ENCODE measurements at places on chromosomes 7 and 10.

GRCh38 chr10:21826725-21827124 is 176.8 kb downstream of the DNAJC1 start:
- DNase-seq = no peak

DNA sequence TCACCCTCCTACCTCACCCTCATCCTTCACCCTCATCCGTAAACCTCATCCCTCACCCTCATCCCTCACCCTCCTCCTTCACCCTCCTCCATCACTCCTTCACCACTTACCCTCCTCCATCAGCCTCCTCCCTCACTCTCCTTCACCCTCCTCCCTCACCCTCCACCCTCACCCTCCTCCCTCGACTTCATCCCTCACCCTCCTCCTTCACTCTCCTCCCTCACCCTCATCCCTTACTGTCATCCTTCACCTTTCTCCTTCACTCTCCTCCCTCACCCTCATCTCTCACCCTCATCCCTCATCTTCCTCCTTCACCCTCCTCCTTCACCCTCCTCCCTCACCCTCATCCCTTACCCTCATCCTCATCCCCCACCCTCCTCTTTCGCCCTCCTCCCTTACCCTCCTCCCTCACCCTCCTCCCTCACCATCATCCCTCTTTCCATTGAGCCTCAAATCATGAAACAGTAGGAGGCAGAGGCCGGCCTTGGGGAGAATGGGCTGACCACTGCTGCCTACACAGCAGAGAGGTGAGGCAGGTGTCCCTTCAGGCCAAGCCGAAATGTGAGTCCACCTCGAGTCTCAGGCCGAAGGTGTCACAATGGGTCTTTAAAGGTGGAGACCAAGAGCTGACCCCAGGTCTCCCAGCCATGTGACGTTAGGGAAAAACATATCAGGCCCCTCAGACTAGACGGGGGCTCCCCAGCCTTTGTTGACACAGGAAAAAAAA is 53.0 kb downstream of the PDGFA start:
- no peak for DNase-seq

DNA sequence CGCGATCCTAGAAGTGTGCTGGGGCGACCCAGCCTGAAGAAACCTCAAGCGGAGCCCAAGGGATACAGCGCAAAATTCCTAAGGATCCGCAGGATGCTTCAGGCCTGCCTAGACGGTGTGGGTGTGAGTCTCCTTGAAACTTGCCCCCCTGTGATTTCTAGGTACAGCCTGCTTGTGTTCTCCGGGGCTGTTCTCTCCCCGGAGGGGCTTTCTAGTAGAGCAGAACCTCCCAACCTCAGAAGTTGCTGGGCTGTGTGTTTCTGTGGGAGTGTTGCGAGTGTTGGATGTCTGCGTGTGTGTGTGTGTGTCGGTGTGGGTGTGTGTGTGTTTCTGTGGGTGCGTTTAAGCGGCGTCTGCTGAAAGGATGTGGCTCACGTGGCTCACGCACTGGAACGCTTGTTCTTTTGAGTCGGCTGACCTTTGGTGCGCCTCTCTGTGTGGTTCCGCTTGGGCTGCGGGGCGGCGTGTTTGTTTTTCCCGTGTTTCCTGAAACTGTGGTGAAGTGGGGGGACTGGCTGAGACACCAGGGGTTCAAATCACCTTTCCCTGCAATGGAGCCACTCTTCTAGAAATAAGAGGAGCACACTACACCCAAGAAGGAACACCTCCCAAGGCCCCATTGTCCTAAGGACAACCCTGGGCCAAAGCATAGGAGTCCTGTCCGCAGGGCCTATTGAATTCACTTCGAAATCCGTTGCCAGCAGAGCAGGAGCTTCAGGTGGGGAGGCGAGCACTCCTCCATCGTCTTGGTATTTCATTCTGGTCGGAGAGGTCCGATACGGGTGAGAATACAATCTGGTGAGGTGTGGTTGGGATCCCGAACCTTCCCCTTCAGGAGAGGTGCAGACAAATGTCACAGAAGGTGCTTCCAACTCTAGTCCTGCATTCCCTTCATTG is 25.1 kb upstream of the ZNF273 start:
- DNase-seq = peak; percentile 27

- no peak for DNase-seq
Observed at GRCh38 chr10:89339875-89340274, 12.1 kb downstream of the IFIT3 start.

- no peak for DNase-seq
Observed at GRCh38 chr7:35768346-35768745, 32.5 kb upstream of the SEPTIN7 start.

GRCh38 chr7:105199386-105199785 is 185.4 kb downstream of the KMT2E start:
- DNase-seq = no peak

DNA sequence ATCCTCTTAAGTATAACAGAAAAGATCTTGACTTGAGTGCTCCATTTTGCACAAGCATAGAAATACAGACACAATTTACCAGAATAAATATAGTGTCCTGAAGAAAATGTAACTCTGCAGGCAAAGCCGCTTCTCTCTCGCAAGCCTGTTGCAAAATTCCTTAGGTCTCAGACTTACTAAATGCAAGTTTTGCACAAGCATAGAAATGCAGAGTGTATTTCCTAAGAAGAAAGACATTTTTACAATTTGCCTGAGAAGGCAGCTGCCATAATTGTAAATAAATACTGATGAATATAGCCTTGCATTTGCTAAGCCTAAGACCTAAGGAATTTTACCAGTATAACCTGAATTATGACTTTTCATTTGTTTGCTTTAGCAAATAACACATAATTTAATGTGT is 67.1 kb downstream of the AGMO start:
- DNase-seq = no peak

DNA sequence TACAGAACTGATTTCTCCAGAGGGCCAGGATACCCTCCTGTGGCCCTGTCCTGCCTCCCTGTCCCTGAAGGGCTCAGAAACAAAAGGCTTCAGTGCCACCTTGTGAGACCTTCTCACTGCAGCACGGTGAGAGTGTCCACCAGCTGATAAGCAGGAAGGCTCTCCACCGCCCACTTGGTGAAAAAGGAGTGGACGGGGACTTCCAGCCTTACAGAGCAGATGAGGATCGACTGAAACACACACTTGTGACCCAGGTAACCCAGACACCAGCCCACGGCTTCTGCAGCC is 330.1 kb downstream of the GRID1 start:
- no peak for DNase-seq

GRCh38 chr10:10613656-10614244 is 403.9 kb upstream of the CELF2 start:
- no peak for DNase-seq

GRCh38 chr7:81846398-81846797 is 76.6 kb upstream of the HGF start:
- DNase-seq = no peak

DNA sequence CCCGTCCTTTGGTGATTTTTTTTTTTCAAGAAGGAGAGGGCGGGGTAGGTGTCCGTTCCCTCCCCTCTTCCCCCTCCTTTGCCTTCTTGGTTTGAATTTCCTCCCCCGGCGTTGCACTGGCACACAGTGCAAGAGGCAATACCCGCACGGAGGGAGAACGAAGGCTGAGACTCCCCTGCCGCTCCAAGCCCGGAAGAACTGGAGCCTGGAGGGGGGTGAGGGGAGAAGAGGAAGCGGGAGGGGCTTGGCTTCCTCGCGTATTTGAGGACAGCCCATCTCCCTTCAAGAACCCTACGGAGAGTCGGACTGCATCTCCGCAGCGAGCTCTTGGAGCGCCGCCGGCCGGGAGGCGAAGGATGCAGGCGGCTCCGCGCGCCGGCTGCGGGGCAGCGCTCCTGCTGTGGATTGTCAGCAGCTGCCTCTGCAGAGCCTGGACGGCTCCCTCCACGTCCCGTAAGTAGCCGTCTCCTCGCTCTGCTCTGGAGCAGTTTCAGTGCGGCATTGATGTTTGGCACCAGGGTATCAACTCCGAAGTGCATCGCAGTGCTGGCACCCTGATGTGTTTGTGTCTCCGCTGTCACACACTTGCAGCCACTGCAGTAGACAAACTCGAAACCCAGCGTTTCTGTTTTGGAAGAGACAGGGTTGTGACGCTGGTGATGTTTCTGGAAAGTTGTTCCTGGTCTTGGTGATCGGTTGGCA is at the start of gene CNTNAP2:
TSS of gene CNTNAP2 (plus strand) at position 281 of the 702 bp plus-strand sequence. CDS start at position 357, 76 bp downstream.
- DNase-seq = no peak
